ENCODE measurements at places on chromosomes 16 and 17.

DNA sequence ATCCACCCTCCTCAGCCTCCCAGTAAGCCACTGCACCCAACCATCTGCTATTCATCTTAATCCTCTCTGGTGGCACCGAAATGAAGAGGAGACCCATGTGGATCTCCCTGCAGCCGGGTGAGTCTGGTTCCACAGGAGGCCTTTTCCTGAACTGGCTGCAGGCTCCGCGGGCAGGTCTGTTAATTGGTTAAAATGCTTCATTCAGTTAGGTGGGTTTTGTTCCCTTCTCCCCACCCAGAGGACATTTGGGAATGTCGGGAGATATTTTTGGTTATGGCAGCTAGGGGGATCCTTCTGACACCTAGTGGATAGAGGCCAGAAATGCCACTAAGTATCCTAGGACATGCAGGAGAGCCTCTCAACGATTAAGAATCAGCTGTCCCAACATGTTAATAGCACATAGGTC lies 16.7 kb downstream of the C16orf54 start:
- DNase-seq: peak; percentile 30

- no peak for DNase-seq
Observed at GRCh38 chr17:75835654-75835987, 8.6 kb downstream of the UNC13D start.

DNA sequence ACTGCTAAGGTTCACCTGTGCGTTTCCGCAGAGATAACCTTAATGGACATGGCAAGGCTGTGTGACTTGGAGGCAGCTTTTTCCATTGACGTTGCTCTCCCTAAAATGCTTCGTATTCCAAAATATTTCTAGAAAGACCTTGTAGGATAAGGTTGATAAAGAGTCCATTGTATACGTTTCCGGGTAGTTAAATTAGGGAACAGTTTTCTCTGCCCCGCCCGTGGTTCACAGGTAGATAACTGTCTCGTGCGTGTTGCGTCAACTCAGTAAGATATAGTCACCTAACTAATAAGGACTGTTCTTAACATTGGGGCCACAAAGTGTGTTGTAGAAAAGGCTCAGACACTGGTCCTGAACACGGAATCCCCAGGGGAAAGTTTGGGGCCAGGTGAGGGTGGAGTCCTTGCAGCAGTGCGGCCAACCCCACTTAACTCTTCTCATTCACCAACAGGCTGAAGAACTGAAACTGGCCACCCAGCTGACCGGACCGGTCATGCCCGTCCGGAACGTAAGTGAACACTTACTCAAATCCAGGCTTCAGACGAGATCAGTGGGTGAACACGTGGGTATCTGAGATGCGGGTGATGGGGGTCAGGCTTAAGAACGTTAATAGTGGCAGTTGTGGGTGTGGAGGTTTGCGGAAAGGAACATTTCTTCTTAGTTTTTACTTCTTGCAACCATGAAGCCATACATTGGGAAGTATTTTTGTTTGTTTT lies 1.6 kb downstream of the RPL13 start:
- no peak for DNase-seq

DNA sequence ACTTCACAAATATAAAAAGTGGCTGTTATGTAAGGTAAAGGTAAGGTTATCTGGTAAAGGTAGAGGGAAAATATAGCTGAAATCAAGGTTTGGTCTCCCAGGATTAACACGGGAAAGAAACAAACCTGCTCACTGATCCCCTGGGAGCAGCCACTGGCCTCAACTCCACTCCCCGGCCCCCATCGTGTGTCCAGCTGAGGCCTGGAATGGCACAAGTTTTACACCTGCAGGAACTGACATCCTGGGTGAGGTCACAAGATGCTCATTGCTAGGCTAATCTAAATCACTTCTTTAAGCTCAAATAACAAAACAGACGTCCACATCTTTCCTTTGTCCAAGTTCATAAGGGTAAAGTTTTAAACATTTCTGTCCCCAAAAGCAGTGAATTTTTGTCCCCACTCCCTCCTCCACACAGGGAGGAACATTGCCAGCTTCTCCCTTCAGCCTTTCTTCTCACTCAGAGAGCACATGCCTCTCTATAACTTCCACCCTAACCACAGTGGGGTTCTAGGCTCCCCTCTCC lies 46.3 kb downstream of the ERN1 start:
- DNase-seq: no peak

DNA sequence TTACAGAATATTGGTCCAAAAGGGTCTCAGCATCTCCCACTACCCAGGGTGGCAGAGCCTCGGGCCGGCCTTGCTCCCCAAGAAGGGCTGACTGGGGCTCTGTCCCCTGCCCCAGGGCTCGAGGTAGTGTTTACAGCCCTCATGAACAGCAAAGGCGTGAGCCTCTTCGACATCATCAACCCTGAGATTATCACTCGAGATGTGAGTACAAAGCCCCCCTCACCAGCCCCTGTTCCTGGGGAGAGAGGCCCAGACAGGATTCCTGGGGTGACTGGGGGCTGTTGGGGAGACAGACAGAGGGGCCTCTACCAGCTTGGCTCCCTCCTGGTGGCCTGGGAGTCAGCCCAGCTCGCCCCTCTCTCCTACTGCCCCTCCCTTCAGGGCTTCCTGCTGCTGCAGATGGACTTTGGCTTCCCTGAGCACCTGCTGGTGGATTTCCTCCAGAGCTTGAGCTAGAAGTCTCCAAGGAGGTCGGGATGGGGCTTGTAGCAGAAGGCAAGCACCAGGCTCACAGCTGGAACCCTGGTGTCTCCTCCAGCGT lies 6.1 kb upstream of the NLRC5 start:
- DNase-seq: no peak

GRCh38 chr17:41369023-41369422 lies 590 bp downstream of the KRT33B start:
- DNase-seq: no peak

GRCh38 chr16:22693638-22694340 lies 120.2 kb upstream of the HS3ST2 start:
- no peak for DNase-seq

DNA sequence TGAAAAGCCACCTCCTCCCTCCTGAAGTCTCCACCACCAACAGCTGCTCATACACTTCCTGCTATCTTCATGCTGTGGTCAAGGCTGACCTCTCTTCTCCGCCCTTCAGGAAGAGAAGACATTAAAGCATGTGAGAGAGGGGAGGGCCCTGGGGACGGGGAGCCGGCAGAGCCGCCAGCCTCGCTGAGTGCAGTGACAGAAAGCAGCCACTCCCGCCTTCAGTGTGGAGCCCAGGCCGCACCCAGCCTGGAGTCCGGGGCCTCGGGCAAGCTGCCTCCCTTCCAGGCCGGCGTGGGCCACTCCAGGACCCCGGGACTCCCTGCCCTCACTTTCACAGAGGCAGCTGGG lies 94.7 kb upstream of the TNRC6C start:
- no peak for DNase-seq

DNA sequence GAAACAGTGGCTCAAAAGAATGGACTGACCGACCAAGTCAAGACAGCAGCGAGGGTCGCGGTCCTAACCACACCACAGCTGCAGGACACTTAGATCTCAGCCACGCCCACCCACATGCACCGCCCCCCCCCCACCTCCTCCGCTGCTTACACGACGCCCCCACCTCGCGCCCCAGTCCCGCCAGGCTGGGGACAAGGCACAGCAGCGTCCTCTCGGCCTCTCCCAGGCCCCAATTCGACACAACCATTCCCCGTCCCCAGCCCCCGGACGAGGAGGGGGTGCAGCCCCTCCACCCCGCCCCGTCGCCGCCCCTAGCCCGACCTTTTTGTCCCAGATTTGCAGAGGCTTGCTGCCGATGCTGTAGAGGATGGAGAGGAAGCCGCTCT lies 477 bp downstream of the CFAP20 start:
- DNase-seq: no peak

DNA sequence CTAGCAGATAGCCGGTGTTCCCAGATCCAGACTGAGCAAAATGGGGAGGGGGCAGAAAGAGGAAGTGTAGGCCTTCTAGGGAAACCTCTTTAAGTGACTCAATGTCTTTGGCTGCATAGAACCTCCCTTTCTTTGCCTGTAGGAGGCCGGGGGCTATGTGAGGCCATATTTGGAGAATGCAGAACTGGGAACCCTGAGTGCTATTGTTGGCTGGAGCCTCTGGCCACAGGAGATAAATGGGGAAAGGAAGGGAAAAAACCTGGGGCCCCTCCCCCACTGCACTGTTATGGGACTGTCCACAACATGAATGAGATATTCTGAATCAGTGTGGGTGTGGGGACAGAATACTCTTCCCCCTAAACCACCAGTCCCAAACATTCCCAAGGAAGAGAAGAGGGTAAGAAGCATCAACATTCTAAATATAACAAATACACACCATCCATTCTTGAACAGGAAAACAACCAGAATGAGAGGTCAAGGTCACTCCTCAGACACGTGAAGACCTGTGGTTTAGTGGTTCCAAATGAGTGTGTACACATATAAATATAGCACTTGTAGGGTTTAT lies 2.4 kb downstream of the VPS25 start:
- no peak for DNase-seq

DNA sequence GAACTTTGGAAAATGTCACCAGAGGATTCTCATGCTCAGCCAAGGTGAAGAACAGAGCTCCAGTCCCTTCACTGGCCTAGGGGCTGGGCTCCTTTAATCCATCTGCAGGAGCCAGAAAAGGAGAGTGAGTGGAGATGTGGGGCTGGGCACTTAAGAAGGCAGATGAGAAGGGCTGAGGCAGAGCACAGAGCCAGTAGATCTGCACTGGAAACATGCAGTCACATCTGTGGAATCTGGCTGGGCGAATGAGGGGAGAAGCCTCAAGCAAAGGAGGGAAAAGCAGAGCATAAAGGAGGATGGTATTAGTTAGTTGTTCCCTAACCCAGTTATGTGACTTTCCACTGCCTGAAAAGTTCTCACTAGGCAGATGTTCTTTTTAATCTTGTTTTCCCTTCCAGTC lies 50.4 kb upstream of the BCAR1 start:
- DNase-seq: no peak

DNA sequence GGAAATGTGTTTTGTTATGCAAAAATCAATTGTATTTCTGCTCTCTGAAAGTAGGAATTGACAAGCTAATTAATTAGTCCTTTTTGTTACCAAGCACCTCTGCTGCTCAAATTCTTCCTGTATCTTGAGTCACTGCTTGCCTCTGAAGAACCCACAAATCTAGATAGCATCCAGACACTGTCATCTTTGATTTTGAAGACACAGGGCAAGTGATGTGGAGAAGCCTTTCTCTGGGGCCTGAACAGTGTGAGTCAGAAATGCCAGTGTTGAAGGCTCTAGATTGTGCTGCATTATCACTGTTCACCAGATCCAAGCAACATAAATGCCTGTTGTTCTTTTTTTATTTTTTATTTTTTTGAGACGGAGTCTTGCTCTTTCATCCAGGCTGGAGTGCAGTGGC lies 10.9 kb upstream of the ST6GALNAC1 start:
- no peak for DNase-seq

DNA sequence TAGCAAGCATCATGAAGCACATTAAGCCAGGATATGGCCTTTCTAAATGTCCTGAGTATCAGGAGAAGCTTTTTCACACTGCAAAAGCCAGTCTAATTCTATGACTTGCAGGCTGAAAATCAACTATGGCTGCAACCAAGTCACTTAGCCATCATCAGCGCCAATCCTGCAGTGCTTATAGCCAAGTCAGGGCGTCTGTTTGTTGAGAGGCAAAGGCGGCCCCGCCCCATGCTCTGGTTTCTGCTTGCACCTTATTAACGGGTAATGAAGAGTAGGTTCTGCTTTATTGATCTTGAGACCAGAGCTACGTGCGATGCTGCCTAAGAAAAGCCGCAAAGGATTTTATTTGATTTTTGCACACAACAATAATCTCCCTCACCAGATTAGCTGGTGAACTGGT lies 88.4 kb downstream of the CDH13 start:
- DNase-seq: no peak
